ENCODE measurements at places on chromosomes 6 and 20.

DNA sequence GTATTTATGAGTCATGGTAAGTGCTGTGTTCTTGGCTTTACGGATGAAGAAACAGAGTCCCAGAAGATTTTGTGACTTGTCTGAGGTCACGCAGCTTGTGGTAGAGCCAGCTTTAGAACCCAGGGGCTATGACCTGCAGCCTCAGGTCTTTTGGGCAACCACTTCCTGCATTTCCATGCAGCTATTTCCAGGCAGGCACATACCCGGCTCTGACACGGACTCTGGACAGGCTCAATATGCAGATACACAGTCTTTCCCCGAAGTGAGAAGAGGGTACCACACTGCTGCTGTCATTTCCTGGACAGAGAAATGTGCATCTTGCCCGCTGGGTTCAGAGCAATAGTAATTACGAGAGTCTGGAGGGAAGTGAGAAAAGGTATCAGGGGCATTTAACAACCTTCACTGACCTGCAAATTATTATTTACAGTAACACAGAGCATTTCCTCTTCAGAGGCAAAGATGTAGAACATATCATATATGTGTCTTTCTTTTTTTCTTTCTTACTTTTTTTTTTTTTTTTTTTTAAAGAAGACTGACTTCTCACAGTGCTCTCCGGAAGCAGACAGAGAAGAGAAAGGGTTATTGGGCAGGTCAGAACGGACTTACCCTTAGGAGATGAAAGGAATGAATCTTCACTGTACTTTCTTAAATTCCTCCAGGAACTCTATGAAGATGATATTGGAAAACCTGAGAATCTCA lies 185.1 kb downstream of the CLIC5 start:
- peak; percentile 36 for DNase-seq

DNA sequence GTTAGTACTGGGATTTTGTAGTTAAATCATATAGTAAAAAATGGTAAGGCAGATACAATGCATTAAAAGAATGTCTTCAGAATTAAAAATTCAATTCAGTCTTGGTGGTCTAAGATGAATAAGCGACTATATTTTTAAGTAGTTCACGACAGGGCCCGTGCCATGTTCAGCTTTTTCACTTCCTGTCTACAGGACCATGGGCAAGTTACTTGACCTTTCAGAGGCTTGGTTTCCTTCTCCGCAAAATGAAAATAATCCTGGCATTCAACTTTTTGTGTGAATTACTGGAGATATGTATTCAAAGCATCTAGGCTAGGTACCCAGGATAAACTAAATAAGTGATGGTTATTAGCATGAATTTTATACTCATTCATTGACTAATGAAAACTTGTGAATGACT lies 216.0 kb downstream of the BTBD9 start:
- no peak for DNase-seq

- DNase-seq, result no peak
Measured at GRCh38 chr20:63497138-63497945, 1.5 kb downstream of the EEF1A2 start.

- DNase-seq, result no peak
Measured at GRCh38 chr6:7907159-7907558, 3.4 kb downstream of the TXNDC5 start.

GRCh38 chr6:42166444-42167141 lies 6.6 kb upstream of the GUCA1A start:
- peak; percentile 77 for DNase-seq

- no peak for DNase-seq
Measured at GRCh38 chr6:157227202-157228166, 95.8 kb downstream of the TMEM242 start.

- DNase-seq, result no peak
Measured at GRCh38 chr6:147226877-147227276, 22.7 kb downstream of the STXBP5 start.

DNA sequence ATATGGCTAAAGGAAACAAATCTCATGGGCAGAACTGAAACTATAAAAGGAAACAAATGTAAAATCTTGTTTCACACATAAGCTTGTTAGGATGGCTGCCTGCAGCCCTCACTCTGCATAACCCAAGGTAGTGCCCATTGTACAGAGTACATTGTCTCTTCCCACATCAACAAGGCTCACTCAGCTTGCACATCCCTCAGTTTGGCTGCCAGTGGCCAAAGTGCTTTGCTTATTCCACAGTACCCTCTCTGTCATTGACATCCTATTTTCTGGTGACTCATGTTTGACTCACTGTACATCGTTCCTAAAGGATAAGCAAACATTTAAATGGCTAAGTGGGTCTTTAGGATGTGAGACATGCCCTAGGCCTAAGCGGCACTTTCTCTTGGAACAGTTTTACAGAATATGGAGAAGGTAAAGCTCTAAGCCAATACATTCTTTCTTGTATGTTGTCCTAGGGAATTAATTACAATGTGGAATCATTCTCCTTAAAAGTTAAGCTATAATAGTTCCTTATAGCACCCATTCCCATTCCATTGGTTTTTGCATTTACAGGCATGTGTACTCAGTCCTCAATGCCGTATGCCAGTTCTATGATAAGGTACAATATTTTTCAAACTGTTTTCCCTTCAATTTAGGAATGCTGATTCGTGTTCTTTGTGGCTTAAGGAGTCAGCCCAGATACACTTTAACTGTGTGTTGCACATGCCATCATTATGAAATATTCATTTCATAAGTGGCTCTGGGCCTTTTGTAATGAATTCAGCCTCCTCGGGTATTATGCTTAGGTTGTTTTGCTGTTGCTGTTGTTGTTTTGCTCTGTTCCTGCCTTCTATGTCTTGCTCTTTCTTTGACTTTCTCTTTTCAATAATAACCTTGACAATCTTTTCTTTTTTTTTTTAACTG lies 5.5 kb downstream of the ANKEF1 start:
- no peak for DNase-seq

GRCh38 chr6:92688342-92688741 lies 731.0 kb downstream of the EPHA7 start:
- no peak for DNase-seq

- no peak for DNase-seq
Measured at GRCh38 chr6:81767163-81767891, 14.8 kb upstream of the TENT5A start.

DNA sequence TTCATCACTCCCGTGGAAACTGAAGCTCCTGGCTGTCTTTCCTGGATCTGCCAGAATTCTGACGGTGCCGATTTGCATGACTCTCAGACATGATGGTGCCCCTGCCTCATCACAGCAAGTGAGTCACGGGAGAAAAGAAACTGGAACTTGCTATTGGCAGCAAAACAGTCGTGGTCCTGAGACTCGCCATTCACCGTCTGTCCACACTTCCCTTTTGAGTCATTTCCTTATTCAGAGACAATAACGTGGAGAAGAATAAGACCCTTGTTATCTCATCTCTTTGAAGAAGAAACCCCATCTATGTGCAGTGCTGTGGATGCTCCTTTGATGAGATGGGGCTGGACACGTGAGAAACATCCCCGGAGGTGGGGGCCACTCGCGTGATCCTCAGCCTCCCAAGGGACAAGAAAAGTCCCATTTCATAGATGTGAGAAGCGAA lies 4.2 kb downstream of the GPR31 start:
- peak; percentile 19 for DNase-seq

GRCh38 chr6:74946961-74947360 lies 258.9 kb downstream of the COL12A1 start:
- DNase-seq, result no peak

Data from activated naive CD4-positive, alpha-beta T cell treated with Interleukin-2 at 50 U/mL for 16 hours (primary cell).